ENCODE measurements at places on chromosomes 5 and 9.
A peak's percentile ranks its signal among the peaks of the same experiment; 100 is the strongest.

DNA sequence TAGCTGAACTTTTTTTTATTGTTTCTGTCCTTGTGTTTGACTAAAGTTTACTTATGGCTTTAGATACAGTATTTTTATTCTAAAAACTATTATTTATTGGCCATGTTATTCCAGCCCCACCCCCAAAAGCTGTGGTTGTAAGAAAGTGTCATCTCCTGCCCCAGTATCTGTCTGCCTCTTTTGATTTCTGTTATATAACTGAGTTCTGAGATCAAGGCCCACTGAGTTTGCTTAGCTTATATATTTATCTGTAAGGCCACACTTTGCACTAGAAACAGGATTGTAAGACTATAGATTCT, 116.8 kb upstream of the TNFAIP8 start:
- DNase-seq: no peak

- no peak for DNase-seq
Observed at GRCh38 chr5:134432677-134433359, 21.1 kb upstream of the CDKN2AIPNL start.

DNA sequence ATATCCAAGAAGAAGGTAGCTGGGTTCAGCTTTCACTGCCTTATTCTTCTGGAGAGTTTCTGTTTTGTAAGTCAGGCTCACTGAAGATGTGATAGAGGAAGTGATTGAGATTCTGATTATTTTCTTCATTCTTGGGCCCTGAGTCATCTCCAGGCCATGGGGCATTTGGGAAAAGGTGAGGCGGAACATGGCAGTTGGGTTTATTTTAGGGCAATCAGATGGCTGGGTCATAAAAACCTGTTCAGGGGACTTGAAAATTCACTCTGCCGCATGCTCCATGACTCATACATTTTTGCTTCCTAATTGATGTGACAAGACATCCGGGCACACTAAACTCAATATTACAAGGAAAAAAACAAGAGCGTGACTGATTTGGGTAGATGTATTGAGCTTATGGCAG, 265.7 kb upstream of the KLF4 start:
- no peak for DNase-seq

DNA sequence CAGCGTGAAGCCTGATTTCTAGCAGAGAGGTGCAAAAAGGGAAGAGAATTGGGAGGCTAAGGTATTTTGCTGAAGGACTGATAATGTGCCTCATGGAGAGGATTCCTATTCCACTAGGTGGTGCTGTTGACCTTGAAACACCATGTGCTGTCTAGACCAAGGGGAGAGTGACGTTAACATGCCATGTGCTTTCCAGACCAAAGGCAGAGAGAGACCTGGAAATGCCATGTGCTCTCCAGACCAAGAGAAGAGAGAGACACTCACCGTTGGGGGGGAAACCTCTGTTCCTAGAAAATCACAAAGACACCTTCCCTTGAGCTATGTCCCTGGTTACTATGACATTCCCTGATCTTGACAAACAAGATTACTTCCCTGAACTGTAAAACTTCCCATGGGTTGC, 286.0 kb upstream of the TUSC1 start:
- no peak for DNase-seq

DNA sequence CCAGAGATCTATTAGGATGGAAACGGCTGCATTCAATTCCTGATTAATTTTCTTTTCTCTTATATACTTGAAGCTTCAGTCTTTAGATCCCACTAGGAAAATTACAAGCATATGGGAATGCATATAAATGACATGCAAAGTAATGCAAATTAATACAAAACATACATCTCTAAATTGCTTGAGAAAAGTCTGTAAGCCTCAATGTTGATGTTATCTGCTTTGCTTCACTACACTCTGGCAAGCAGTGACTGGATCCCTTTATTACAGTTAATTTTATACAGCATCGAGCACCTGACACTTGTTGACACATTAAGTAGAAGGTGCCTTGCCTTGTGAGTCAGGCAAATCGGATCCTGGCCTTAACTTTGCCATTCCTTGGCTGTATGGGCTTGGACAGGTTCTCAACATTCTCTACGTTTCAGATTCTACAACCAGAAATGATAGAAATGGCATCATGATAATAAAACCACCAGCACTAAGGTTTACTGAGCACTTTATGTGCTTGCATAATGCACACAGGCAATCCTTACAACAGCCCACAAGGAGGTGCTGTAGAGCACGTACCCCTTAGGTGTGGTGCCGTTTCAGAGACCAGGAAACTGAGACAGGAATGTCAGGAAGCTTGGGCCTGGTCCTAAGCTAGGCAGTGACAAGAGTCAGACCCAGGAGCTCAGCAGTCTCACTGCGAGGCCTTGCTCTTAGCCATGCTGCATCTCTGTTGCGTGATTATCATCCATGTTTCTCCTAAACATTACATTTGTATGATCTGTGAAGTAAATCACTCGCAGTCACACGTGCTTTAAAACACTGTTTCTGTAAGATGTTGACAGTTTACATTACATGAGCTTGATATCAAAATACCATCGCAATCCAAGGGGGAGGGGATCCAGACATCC, 2.7 kb downstream of the GCNT4 start:
- peak; percentile 27 for DNase-seq

DNA sequence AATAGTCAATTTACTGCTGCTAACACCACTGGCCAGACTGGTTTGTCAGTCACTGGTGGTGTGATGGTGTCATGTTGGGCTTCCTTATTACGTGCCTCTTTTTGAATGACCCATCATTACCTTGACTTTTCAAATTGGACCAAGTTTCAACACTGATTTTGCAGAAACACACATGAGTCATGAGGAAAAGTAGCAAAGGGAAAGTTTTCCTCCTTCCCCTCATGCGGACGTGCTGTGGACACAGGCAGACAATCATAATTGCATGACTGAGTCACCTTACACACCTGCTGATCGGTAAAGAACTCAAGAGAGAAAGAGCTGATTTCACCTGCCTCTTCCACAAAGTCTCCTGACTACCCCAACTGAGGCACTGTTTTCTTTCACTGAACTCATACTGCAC, 324.5 kb downstream of the ARRDC3 start:
- DNase-seq: no peak

DNA sequence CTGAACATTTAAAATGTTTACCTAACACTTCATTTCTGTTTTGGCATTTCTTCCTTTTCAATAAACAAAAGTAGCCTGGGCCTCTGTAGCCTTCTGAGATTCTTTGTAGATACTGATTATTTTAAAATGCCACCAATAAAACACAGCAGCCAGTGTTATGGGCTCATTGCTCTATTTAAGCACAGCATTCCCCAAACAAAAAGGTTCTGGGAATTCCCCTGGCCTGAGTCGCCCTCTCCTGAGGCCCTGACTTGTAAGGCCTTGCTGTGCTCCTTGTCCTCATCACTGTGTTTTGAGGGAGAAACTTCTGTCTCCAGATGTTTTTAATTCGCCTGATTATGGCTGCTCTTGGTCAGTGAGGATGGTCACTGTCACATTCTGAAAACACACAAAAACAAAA, 33.0 kb upstream of the CTXN3 start:
- no peak for DNase-seq

DNA sequence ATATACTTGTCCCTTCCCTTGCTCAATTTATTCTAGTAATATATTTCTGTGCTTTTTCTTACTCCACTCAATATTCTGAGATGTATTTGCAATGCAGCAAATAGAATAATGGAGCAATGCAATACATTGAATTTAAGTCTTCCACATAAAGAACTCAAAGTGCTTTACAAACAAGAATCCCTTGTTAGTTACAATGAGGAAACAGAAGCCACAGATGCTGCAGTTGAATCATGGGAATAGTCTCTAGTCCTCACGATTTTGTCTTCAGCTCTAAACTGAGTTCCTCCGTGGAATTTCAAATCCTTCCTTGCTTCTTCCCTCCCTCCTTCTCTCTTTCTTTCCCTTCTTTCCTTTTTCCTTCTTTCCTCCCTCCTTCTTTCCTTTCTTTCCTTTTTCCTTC, 12.5 kb upstream of the TAS2R1 start:
- DNase-seq: no peak

- DNase-seq: no peak
Observed at GRCh38 chr9:116868201-116868600, 181.1 kb downstream of the TRIM32 start.

GRCh38 chr9:135358552-135358940, 121.0 kb upstream of the PPP1R26 start:
- DNase-seq: no peak

GRCh38 chr5:3604501-3604900, 8.9 kb downstream of the IRX1 start:
- DNase-seq: no peak

DNA sequence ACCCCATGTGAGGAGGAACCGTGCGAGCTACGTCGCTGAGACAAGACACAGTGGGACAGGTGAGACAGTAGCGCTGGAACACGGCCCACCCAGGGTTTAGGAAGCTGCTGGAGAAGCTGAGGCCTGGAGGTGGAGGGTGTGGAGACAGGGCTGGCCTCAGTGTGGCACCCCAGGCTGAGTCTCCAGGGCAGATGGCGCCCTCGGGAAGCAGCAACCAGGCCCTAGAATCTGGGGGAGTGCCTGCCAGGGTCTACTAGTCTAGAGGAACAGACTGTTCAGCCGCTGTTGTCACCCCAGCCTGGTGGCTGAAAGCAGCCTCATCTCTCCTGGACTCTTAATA, 4.6 kb upstream of the TERT start:
- DNase-seq: no peak

DNA sequence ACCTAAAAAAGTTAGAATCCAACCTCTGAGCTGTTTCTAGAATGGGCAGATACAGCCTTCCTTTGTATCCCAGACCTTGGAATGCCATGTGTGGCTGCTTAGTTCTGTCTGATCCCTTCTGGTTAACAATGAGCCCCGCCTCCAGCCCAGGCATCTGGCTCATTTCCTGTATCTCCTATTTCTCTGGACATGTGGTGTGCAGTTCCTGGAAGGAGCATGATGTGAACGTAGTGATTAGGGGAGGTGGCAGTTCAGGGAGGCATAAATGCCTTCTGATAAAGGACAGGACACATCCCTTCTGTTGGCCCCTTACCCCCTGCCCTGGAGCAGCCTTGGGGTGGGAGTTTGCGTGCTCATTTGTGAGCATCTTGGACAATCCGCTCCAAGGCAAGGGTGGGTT, 243.0 kb downstream of the ZSWIM6 start:
- no peak for DNase-seq

DNA sequence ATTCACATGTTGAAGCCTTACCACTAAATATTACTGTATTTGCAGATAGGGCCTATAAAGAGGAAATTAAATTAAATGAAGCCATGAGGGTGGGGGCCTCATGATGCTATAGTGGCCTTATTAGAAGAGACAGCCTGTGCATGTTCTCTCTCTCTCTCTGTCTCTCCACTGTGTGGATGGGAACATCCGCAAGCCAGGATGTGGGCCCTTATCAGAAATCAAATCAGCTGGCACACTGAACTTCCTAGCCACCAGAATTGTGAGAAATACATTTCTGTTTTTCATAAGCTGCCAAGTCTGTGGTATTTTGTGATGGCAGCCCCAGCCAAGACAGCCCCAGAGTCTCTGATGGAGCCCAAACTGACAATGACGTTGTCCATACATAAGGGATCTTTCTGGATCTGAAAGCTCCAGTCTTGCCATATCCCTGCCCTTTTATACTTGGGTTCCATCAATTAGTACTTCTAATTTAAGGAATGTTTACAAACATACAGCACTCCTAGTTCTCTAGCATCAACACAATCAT, 300.5 kb upstream of the ATP10B start:
- DNase-seq: no peak

GRCh38 chr9:87840134-87840533, 42.5 kb upstream of the SPATA31E1 start:
- DNase-seq: no peak

GRCh38 chr9:37917313-37917731, 13.4 kb upstream of the SLC25A51 start:
- no peak for DNase-seq

DNA sequence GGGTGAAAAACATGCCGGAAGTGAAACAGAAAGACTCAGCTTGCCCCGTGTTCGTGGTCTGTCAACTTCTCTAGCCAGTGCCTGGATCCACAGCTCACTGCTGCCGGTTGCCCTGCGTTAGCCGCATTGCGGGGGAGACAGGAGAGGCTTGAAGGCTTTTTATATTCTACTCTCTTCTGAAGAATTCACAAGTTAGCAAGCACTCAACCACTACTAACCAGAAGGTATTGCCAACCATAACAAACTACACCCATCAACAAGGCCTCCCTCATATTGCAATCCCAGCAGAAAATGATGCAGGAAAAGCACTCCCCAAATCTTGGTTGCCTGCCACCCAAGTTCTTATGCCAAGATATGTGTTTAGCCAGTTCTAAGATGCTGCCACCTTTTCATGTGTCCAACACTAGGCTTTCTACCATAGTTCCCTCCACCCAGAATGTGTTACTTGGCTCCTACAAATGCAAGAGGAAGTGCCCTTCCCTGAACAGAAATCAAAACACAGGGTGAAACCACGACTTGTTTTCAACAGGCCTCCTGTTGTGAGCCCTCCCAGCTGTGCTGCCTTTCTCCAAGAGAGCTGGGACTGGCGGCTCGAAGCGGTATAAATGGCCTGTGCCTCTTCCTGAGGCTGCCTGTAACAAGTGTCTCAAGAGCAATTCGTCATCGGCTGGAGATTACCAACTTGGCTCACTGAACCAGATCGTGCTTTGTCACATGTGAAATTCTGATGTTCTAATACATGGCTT, 129.0 kb downstream of the SNX18 start:
- peak; percentile 18 for DNase-seq

GRCh38 chr5:65364907-65365306, 116.8 kb downstream of the ADAMTS6 start:
- no peak for DNase-seq

GRCh38 chr5:179051784-179052183, 8.4 kb upstream of the ZNF354C start:
- no peak for DNase-seq

GRCh38 chr5:96637196-96637595, 25.0 kb upstream of the CAST start:
- no peak for DNase-seq

Measured in activated T-helper 1 cell treated with anti-CD3 and anti-CD28 coated beads, Interleukin-2, amount 50 U/mL, for 16 hours (primary cell).